Mammary epithelial cell (primary cell): ENCODE measurements at places on chromosomes 1 and 21. TPM values are rescaled to one million over a fixed set of nuclear protein-coding genes. Genes with fewer than 3 reads are reported as not detected.

Gene LY9
- total RNA-seq, result not detected in 2 replicates

DNA sequence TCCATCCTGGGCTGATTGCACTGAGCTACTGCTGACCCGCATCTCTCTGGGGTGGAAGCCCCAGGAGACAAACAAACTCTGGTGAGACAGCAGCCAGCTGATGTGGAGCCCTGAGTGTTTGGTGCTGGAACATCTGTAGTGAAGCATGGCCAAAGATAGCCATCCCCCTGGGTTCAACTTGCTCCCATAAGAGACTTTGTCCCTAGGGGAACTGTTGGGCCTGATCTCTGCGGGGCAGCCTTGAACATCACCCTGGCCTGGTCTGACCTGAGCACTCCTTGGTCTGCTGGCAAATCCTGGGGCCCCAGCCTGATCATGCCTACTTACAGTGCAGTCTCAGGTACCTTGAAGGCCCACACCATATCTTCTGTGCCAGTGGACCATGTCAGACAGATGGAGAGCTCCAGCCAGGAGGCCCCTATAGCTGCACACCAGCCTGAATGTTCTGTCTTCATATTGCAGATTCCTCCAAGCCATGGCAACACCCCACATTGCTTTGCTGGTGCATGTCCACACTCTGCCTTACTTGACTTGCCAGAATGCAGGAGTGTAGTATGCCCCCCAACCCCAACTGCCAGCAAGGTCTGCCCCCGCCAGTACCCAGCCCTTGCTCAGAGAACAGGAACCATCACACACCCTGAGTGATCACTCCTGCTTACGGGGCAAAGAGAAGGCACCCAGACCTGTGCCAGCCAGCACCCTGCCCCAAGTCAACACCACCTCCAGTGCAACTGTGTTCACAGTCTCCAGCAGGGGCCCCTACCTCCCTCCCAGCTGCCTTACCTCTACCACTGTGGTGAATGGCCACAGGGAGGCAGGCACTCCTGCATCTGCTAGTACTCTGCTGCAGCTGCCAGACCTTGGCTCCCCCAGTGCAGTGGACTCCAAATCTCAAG lies 690.5 kb upstream of the NR5A2 start:
- no peak for DNase-seq

DNA sequence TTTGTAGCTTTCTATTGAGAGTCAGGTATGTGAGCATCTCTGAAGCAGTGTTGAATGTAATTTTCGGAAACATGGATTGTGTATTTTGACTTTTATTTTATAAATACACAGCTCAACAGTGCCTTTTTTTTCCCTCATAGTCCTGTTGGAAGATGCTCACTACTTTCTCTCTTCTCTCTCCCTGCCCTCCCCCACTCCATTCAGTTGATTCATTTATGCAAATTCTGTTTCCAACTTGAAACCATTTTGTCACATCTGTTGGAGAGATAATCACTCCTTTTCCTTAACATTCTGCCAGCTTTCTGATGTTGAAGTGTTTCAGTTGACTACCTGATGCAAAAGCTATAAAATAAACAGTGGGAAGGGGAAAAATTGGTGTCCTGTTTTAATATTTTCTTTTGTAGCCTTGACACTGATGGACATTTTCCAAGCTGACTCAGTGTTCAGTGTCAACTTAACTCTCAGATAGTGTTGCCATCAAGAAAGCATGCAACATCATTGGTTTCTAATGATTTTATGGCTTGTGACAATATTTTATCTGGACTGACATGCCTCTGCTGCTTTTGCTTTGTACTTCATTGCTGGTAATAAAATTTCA lies 194.5 kb downstream of the HS2ST1 start:
- DNase-seq, result no peak

Gene TCHH
- total RNA-seq, result not detected

GRCh38 chr1:106969731-106970130 lies 86.7 kb upstream of the PRMT6 start:
- no peak for DNase-seq

GRCh38 chr1:10610901-10611600 lies 136.3 kb downstream of the PEX14 start:
- no peak for DNase-seq
